H9 (cell line): ENCODE measurements at places on chromosomes 16 and 17. TPM values are rescaled to one million over a fixed set of nuclear protein-coding genes. Genes with fewer than 3 reads are reported as not detected.

Gene TMEM92
- 10.9 and 11.2 TPM in 2 replicates for total RNA-seq

Gene KCNG4
- total RNA-seq, result not detected in 2 replicates

GRCh38 chr16:82651921-82652601 lies 25.3 kb downstream of the CDH13 start:
- DNase-seq, result no peak

- DNase-seq, result no peak
Measured at GRCh38 chr16:8236816-8237215, 353.5 kb downstream of the TMEM114 start.
